ENCODE measurements at places on chromosomes 13 and 19. TPM values are rescaled to one million over a fixed set of nuclear protein-coding genes. Genes with fewer than 3 reads are reported as not detected.

The RAB3A gene
- 0.76 TPM for total RNA-seq

The TCF3 gene
- total RNA-seq = 56.0 TPM

The TMTC4 gene
- total RNA-seq = 31.7 TPM

The FFAR3 gene
- not detected for total RNA-seq

The OR10H3 gene
- not detected for total RNA-seq

The CFD gene
- 2.2 TPM for total RNA-seq

The EDDM13 gene
- 1.8 TPM for total RNA-seq

The C19orf47 gene
- 4.4 TPM for total RNA-seq

The LENG9 gene
- total RNA-seq = 4.0 TPM

The PRODH2 gene
- not detected for total RNA-seq

The RSPH6A gene
- under 0.01 TPM for total RNA-seq

The LRRC25 gene
- not detected for total RNA-seq

The POU2F2 gene
- 0.26 TPM for total RNA-seq

The THSD8 gene
- total RNA-seq = not detected

The GJA3 gene
- under 0.01 TPM for total RNA-seq

The PEG3 gene
- total RNA-seq = 0.89 TPM

The HRC gene
- total RNA-seq = not detected

The OLFM2 gene
- 0.39 TPM for total RNA-seq

The DCLK1 gene
- total RNA-seq = 10.5 TPM

The AMER2 gene
- not detected for total RNA-seq

The KIR2DL1 gene
- total RNA-seq = not detected

The RUBCNL gene
- 0.13 TPM for total RNA-seq

The TTC9B gene
- not detected for total RNA-seq

The METTL21C gene
- total RNA-seq = not detected

The SLITRK1 gene
- total RNA-seq = not detected

The RNF225 gene
- not detected for total RNA-seq

The MBD3L3 gene
- not detected for total RNA-seq

The PDS5B gene
- 20.4 TPM for total RNA-seq

The SIAH3 gene
- not detected for total RNA-seq

The PRR36 gene
- not detected for total RNA-seq

The ZNF557 gene
- 14.0 TPM for total RNA-seq

The GJB2 gene
- total RNA-seq = not detected

The F7 gene
- not detected for total RNA-seq

All from dermis microvascular lymphatic vessel endothelial cell (primary cell).